Suprapubic skin (tissue), 4 donors: ENCODE measurements at places on chromosomes 7 and 10. TPM values are rescaled to one million over a fixed set of nuclear protein-coding genes. Genes with fewer than 3 reads are reported as not detected.

Gene OR6V1
- total RNA-seq, result not detected

Gene CCL24
- not detected for total RNA-seq

Gene NUTM2E
- total RNA-seq, result not detected

Gene OR2A1
- total RNA-seq, result not detected

Gene VOPP1
- total RNA-seq, result 24.9 TPM

- no peak for DNase-seq
- no peaks in the 10 kb centered on the region for H3K27me3 ChIP-seq
- no peak overlapping the region for H3K27ac ChIP-seq
- no peak overlapping the region for H3K4me3 ChIP-seq
Observed at GRCh38 chr7:64914557-64914956, 11.5 kb downstream of the ZNF273 start.

GRCh38 chr10:23200586-23200985, 8.5 kb downstream of the PTF1A start:
- H3K27ac ChIP-seq, result no peak overlapping the region
- no peak overlapping the region for H3K4me3 ChIP-seq
- no peaks in the 10 kb centered on the region for H3K4me1 ChIP-seq
- peaks cover 96% of the 10 kb centered on the region for H3K27me3 ChIP-seq
- DNase-seq, result no peak

DNA sequence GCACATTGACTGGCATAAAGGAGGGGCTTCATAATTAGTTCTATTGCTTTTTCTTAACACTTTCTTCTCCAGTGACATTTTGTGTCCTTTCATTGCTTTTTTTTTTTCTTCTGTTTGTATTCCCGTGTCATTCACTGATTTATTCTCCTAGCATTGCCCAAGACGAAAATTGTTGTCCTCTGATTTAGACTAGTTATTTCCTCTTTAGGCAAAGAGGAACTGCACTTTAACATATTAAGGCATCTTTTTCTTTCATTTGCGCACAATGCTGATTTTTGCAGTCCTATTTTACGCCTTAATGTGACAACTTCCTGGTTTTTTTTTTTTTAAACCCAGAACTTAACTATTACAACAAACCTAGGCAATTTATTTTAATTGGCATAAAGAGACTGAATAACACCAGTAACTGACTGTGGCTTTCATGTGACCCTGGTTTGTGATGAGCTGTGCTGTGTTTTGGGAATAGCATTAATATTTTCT, 39.7 kb downstream of the ARID5B start:
- no peak overlapping the region for H3K27ac ChIP-seq
- DNase-seq, result no peak
- H3K4me1 ChIP-seq, result peaks cover 62% of the 10 kb centered on the region
- H3K27me3 ChIP-seq, result no peaks in the 10 kb centered on the region
- no peaks in the 10 kb centered on the region for H3K36me3 ChIP-seq
- no peak overlapping the region for H3K4me3 ChIP-seq

GRCh38 chr10:97230146-97230545, 44.4 kb upstream of the SLIT1 start:
- no peaks in the 10 kb centered on the region for H3K4me1 ChIP-seq
- no peaks in the 10 kb centered on the region for H3K27me3 ChIP-seq
- H3K36me3 ChIP-seq, result peaks cover 46% of the 10 kb centered on the region
- no peak overlapping the region for H3K27ac ChIP-seq

DNA sequence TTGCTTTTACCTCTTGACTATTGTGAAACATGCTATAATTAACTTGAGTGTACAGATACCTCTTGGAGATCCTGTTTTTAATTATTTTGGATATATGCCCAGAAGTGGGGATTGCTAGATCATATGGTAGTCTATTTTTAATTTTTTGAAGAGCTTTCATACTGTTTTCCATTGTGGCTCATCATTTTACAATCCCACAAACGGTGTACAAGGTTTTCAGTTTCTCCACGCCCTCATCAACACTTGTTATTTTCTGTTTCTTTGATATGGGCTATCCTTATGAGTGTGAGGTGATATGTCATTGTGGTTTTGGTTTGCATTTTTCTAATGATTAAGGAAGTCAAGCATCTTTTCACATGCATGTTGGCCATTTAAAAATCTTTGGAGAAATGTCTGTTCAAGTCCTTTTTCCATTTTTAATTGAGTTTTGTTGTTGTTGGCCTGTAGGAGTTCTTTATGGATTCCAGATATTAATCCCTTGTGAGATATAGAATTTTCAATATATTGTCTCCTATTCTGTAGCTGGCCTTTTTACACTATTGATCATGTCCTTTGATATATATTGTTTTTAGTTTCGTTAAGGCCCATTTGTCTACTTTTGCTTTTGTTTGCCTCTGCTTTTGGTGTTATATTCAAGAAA, 7.5 kb downstream of the AGK start:
- no peaks in the 10 kb centered on the region for H3K27me3 ChIP-seq
- peaks cover 10% of the 10 kb centered on the region for H3K36me3 ChIP-seq
- H3K4me1 ChIP-seq, result no peaks in the 10 kb centered on the region
- H3K4me3 ChIP-seq, result no peak overlapping the region

- no peak within 1 kb of the TSS for H3K27ac ChIP-seq
- H3K36me3 ChIP-seq, result no peaks in the 10 kb centered on the region
- peak within 1 kb of the TSS; percentile 51 for H3K4me3 ChIP-seq
- no peak for DNase-seq
- H3K27me3 ChIP-seq, result peaks cover 83% of the 10 kb centered on the region
- H3K4me1 ChIP-seq, result peaks cover 35% of the 10 kb centered on the region
Observed at GRCh38 chr10:124450012-124450782, at the start of gene NKX1-2. TSS of gene NKX1-2 (minus strand) at chr10:124450035. CDS start at chr10:124449943, 92 bp downstream.

DNA sequence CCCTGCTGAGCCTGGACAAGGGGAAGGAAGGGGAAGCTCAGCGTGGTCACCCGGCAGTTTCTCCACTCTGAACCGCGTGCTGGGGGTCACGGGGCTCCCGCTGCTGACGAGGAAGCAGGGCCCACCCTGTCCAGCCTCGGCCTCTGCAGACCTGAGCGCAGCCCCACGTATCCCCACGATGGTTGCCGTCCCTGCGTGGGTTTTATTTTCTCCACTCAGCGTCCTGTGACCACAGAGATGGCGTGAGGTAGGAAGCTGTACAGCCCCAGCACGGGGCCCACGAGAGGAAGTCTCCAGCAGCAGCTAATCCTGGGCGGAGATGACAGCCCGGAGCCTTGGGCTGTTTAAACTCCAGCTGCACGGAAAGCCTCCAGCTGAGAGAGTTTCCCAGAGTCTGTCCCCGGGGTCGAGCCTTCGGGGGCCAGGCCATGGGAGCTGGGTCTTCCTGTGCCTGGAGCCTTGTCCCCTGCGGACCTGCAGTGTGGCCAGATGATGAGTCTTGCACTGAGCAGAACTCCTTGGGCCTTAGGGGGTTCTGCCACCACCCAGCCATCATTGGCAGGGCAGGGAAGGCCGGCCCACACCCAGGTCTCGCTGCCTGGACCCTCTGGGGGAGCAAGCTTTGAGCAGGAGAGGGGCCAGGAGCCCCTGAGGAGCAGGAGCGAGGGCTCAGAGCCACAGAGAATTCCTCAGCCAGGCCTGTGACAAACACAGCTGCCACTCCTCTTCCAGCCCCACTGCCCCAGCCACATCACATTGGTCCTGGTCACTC, 72.8 kb upstream of the FAM20C start:
- no peak for DNase-seq
- H3K4me3 ChIP-seq, result no peak overlapping the region
- no peak overlapping the region for H3K27ac ChIP-seq
- peaks cover 10% of the 10 kb centered on the region for H3K4me1 ChIP-seq
- peaks cover 12% of the 10 kb centered on the region for H3K27me3 ChIP-seq

- peak overlapping the region; percentile 35 for H3K4me3 ChIP-seq
- no peaks in the 10 kb centered on the region for H3K36me3 ChIP-seq
- H3K27ac ChIP-seq, result peak overlapping the region; percentile 83
- no peak for DNase-seq
Observed at GRCh38 chr10:3935933-3936359, 150.9 kb upstream of the KLF6 start.

DNA sequence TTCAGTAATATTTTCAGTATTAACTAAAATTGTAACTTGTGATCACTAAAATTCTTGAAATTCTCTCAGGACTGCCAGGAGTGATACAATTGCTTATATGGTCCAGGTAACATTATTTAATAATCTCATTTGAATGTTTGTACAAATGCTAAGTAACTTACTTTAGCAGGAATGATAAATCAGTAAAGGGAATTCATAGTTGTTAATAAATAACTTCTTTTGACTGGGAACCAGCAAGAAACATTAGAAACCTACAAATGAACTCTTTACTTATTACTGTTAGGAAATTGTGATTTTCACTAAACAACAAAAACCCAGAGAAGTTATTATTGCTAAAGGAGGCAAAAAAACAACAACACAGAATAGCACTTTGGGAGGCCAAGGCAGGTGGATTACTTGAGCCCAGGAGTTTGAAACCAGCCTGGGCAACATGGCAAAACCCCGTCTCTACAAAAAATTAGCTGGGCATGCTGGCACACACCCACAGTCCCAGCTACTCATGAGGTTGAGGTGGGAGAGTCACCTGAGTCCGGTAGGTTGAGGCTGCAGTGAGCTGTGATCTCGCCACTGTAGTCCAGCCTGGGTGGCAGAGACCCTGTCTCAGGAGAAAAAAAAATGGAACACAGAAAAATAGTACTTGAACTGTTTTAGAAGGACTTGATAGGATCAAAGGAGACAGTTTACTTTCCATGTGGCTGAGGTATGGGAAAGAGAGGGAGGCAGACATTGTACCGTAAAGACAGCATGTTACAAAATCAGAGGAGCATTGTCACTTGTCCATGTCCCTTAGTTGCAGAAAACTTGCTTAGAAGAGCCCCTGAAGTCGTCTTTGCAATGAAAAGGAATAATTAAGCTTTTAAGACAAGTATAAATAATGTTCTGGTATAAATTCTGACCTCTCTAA, 53.1 kb downstream of the SHOC2 start:
- H3K4me3 ChIP-seq, result no peak overlapping the region
- no peaks in the 10 kb centered on the region for H3K4me1 ChIP-seq
- no peaks in the 10 kb centered on the region for H3K27me3 ChIP-seq
- H3K27ac ChIP-seq, result no peak overlapping the region
- no peak for DNase-seq

- peaks cover 10% of the 10 kb centered on the region for H3K4me1 ChIP-seq
- no peak overlapping the region for H3K4me3 ChIP-seq
- DNase-seq, result no peak
- H3K27me3 ChIP-seq, result no peaks in the 10 kb centered on the region
- no peak overlapping the region for H3K27ac ChIP-seq
- no peaks in the 10 kb centered on the region for H3K36me3 ChIP-seq
Observed at GRCh38 chr7:106183952-106184351, 71.8 kb upstream of the SYPL1 start.

- H3K4me3 ChIP-seq, result no peak overlapping the region
- peaks cover 18% of the 10 kb centered on the region for H3K4me1 ChIP-seq
- H3K36me3 ChIP-seq, result peaks cover 98% of the 10 kb centered on the region
- H3K27me3 ChIP-seq, result no peaks in the 10 kb centered on the region
Observed at GRCh38 chr7:99623091-99623693, 6.4 kb downstream of the ZSCAN25 start.

GRCh38 chr10:45585131-45585530, 87.4 kb downstream of the ZFAND4 start:
- no peaks in the 10 kb centered on the region for H3K27me3 ChIP-seq
- peaks cover 5% of the 10 kb centered on the region for H3K36me3 ChIP-seq
- no peak overlapping the region for H3K4me3 ChIP-seq
- no peak overlapping the region for H3K27ac ChIP-seq

- H3K4me3 ChIP-seq, result no peak overlapping the region
- no peak for DNase-seq
- peaks cover 62% of the 10 kb centered on the region for H3K36me3 ChIP-seq
- peaks cover 58% of the 10 kb centered on the region for H3K4me1 ChIP-seq
- no peaks in the 10 kb centered on the region for H3K27me3 ChIP-seq
- peak overlapping the region; percentile 78 for H3K27ac ChIP-seq
Observed at GRCh38 chr10:104259999-104260774, 5.5 kb downstream of the GSTO1 start.

DNA sequence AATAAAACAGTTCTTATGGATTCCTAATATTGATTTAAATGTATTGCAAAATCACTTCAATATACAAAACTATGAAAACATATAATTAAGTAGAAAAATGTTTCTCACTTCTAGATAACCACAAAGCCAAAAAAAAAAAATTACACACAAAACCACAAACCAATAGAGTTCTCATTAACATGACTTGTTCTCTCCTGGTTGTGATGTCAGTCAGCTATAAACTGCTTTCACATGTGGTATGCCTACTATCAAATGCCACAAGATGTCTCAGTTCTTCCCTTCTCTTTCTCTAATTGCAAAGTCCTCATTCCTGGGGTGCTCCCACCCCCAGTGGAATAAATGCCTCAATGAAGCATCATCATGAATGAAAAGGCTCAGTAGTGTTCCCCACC, 16.6 kb downstream of the GNAI1 start:
- H3K27me3 ChIP-seq, result no peaks in the 10 kb centered on the region
- H3K27ac ChIP-seq, result peak overlapping the region; percentile 55
- H3K4me1 ChIP-seq, result peaks cover 73% of the 10 kb centered on the region
- no peak for DNase-seq
- H3K36me3 ChIP-seq, result no peaks in the 10 kb centered on the region
